ENCODE measurements at places on chromosomes 4 and X.

DNA sequence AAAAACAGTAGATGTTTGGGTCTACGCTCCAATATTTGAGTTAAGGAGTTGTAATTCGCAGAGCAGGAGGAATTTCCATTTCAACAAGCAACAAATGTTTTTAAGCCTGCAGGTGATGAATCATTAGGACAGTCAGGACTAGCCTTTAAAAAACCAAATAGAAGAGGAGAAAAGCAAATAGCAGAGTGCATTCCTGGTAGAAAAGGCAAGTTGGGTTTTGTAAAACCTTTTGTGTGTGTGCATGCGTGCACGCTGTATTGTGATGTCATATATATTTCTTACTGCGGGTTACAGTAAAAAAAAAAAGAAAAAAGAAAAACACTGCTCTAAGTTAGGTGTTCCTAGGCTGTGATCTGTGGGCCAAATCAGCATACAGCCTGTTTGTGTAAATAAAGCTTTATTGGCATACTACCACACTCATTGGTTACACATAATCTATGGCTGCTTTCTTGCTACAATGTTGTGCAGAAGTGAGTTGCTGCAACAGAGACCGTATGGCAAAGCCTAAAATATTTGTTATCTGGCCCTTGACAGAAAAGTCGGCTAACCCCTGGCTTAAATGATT, 135.6 kb downstream of the MID1 start:
- DNase-seq, result no peak

- DNase-seq, result no peak
Observed at GRCh38 chr4:925171-925570, 6.9 kb downstream of the GAK start.

GRCh38 chr4:176277162-176277904, 8.3 kb upstream of the ASB5 start:
- peak; percentile 3 for DNase-seq

DNA sequence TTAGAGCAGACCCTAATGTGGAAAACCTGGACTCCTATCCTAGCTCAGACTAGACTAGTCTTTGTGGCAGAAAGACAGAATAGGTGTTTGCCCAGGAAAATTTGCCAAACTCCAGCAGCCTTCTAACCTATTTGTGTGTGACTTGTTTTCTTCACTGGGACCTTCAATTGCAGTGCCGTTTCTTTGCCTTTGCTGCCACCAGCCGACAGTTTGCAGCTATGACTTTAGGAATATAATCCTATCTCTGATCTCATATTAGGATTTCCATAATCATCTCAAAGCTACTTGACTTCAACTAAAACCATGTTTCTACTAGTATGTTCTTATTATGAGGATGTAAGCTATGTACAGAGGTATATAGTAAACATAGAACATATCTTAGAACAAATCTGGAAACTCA, 60.2 kb upstream of the PGAM4 start:
- no peak for DNase-seq

GRCh38 chrX:3697701-3698279, 15.7 kb downstream of the PRKX start:
- no peak for DNase-seq

DNA sequence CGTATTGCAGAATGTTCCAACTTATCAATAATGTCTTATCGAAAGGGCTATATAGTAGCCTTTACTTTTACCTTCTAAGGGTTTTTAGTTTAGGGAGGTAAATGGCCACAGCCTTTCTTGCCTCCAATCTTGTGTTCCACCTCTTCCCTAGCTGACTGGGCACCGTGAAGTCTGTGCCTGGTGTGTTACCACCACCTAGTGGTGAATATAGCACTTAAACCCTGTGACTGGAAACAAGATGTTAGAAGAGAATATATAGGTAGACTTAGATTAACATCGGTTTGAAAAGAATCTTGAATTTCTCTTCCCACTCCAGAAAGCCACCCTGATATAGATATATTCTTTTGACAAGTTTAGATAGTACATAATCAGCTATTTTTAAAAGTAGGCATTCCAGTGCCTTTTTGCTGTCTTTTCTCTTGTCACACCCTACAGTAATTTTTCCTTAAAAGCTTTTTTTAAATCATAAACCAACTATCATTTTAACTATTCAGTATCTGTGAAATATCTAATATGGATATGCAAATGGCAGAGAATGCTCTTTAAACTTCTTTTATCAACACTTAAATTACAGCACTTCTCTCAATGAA, 27.8 kb upstream of the ADH7 start:
- DNase-seq, result no peak

GRCh38 chrX:109959356-109959871, 43.5 kb upstream of the TMEM164 start:
- DNase-seq, result no peak

GRCh38 chrX:3134316-3134945, 93.2 kb downstream of the ARSF start:
- no peak for DNase-seq

DNA sequence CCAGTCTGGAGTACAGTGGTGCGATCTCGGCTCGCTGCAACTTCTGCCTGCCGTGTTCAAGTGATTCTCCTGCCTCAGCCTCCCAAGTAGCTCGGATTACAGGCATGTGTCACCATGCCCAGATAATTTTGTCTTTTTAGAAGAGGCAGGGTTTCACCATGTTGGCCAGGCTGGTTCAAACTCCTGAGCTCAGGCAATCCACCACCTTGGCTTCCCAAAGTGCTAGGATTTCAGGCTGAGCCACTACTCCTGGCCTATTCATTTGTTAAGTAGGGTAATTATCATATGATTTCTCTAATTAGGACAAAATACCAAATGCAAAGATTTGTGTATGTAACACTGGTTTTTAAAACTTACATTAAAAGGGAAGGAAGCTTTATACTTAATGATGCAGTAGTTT, 137.8 kb downstream of the GPM6A start:
- no peak for DNase-seq

GRCh38 chrX:41009850-41010846, 75.1 kb upstream of the USP9X start:
- peak; percentile 6 for DNase-seq

GRCh38 chrX:44428989-44429627, 85.6 kb upstream of the EFHC2 start:
- DNase-seq, result no peak

DNA sequence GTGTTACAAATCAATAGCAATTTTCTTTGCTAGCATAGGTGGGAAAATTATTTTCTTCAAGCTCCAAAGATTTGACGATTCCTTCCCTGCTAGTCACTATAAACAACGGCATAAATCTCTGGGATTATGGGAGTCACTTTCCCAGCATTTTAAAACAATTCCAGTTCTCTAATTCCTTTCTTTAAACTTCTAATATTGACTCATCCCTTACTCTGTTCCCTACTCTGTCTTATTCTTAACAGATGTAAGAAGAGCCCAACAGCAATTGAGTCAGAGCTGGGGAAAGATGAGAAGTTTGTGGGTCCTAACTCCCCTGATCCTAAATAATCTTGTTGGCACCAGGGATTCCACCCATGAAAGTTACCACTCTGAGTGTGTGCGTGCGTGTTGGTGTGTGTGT, 47.4 kb upstream of the IL21 start:
- no peak for DNase-seq

GRCh38 chrX:41935832-41936231, 12.5 kb upstream of the CASK start:
- no peak for DNase-seq

DNA sequence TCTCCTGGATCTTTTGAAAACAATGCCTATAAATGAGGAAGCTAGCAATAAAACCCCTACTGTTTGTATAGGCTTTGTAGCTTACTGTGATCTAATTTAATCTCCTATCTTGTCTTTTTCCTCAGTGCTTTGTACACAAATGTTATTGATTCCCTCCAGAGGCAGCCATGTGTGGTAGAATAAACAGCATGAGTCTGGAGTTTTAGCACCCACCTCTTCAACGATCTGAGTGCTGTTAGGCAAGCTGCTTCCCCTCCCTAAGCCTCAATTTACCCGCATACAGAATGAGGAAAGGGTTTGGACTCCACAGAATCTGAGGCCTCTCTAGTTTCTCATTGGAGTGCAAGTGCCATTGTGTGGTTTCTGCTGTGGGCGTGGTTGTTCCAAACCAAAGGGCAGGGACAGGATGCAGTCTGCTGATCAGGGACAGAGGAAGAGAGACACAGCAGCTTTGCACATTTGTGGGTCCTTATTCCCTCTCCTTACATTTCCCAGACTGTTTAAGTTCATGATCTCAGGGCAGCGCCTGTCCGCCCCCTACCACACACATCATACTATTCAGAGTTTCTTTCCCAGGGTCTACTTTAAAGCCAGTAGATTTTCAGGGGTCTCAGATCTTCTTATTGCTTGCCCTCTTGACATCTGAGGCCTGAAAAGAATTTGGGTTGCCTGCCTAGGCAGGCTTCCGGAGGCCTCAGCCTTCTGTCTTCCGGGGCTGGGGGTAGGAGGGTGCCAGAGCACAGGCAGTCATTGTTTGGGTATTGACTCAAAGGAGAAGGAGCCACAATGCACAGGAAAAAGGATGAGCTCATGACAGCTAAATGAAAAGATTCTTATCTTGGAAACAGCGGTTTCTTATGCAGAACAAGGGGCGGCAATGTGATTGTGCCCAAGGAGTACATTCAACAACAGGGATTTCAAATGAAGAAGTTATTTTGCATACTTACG, 114.9 kb upstream of the TEX13D start:
- peak; percentile 34 for DNase-seq

DNA sequence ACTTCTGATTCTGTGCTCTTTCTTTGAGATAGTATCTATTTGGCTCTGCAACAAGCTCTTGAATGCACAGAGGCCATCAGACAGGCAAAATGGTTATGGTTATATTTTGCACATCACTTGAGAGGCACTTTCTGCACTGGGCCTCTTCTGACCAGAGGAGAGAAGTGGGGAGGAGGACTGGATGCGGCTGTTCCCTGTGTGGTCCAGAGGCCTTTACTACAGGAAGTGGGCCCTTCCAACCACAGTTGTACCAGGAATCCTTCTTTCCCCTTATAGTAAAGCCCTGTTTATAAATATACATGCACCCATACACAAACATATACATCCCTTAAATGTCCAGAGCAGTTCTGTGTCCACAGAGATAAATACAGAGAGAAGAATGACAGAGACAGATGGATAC, 182.7 kb upstream of the HHIP start:
- no peak for DNase-seq

- DNase-seq, result no peak
Observed at GRCh38 chr4:170413951-170414350, 324.2 kb upstream of the AADAT start.

DNA sequence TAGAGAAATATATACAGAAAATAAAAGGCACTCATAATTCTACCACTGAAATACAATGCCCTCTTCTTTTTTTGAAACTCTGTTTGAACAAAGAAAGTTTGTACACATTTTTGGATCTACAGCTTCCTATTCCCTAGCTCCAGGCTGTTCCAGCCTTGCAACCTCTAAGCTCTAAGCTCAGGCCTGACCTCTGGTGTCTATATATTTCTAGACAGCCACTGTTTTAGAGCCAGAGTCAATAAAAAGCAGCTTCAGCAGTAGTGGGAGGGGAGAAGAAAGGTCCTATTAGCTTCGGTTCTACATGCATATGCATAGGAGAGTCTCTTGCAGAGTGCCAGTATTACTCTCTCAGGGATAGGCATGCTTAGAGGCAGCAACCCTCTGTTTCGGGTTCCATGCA, 39.7 kb downstream of the CLDN2 start:
- no peak for DNase-seq

GRCh38 chrX:57380026-57380796, 93.7 kb downstream of the FAAH2 start:
- DNase-seq, result no peak

GRCh38 chrX:150361070-150361776, 1.9 kb upstream of the MAMLD1 start:
- DNase-seq, result peak; percentile 33

DNA sequence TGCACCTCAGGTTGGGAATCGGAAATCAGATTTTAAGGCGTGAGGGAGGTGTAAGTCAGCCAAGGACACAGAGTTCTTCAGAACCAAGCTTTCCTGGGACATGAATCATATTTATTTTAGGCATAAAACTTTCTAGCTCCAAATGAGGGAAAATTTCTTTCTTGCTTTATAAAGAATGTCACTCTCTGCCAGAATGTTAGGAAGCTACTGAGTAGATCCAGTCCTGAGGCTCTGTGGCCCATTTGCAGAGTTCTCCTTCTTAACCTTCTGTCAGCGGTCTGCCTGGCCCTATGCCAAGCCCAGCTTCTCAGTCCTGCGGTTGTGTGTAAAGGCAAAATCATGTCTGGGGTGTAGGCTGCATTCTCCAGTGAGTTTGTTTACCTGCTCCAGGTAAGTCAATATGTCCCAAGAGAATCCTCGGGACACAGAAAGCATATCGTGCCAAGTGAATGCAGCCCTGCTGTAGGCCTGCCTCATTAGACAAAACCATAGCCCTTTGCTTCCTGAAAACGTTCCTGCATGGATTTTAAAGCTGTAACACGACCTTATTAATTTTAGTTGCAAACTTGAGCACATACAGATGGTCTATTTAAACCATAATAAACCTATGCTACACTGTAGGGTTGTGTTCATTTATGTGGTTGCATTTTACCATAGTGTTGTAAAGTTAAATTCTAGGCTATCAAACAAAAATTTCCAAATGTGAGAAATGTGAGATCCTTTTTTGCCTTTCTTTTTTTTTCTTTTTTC, 29.2 kb upstream of the CCNI start:
- no peak for DNase-seq

GRCh38 chr4:164484551-164484950, 269.4 kb upstream of the SMIM31 start:
- DNase-seq, result no peak

GRCh38 chr4:94457692-94458106, 6.0 kb downstream of the PDLIM5 start:
- DNase-seq, result no peak

Measured in activated T-helper 9 cell treated with anti-CD3 and anti-CD28 coated beads, Interleukin-2, amount 50 U/mL, for 16 hours (primary cell).